Gastrocnemius medialis (tissue), 4 donors: ENCODE measurements at places on chromosomes 13 and 19. TPM values are rescaled to one million over a fixed set of nuclear protein-coding genes. Genes with fewer than 3 reads are reported as not detected.

DNA sequence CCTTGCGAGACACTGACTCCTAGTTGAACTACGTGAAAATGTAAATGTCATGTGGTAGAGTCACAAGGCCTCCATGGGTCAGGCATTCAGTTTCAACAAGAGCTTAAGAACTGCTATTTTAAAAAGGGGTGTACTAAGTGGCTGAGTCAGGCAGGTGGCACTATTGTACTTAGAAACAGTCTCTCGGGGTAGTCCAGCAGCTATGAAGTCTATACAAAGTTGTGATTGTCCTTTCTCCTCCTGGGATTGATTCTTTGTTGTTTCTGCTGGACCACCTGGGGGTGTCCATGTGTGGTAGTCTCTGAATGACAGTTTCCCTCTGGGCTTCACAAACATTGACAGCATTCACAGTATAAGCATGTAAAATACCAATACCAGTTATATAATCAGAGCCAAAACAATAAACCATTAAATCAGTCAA lies 33.0 kb downstream of the UGGT2 start:
- peak; percentile 35 for DNase-seq
- H3K27me3 ChIP-seq, result no peaks in the 10 kb centered on the region
- peaks cover 2% of the 10 kb centered on the region for H3K4me1 ChIP-seq
- H3K27ac ChIP-seq, result no peak overlapping the region

GRCh38 chr19:17103177-17103576 lies 27.6 kb downstream of the MYO9B start:
- DNase-seq, result no peak
- H3K27me3 ChIP-seq, result no peaks in the 10 kb centered on the region
- no peak overlapping the region for H3K27ac ChIP-seq
- H3K36me3 ChIP-seq, result no peaks in the 10 kb centered on the region
- no peak overlapping the region for H3K4me3 ChIP-seq
- H3K4me1 ChIP-seq, result no peaks in the 10 kb centered on the region

GRCh38 chr13:46656786-46657185 lies 103.8 kb downstream of the LRCH1 start:
- DNase-seq, result no peak
- H3K36me3 ChIP-seq, result no peaks in the 10 kb centered on the region
- H3K4me3 ChIP-seq, result no peak overlapping the region
- H3K4me1 ChIP-seq, result peaks cover 39% of the 10 kb centered on the region

- no peaks in the 10 kb centered on the region for H3K36me3 ChIP-seq
- H3K27ac ChIP-seq, result no peak overlapping the region
- H3K4me1 ChIP-seq, result no peaks in the 10 kb centered on the region
- no peak for DNase-seq
These were observed 46.7 kb downstream of the ZNF846 start for GRCh38 chr19:9721861-9722260.

The ZNF77 gene
- 1.6 TPM for total RNA-seq
